Stimulated activated CD8-positive, alpha-beta memory T cell treated with anti-CD3 and anti-CD28 coated beads, Interleukin-4, amount 100 ng/mL, for 48 hours (primary cell): ENCODE measurements at places on chromosomes 2 and 18.

DNA sequence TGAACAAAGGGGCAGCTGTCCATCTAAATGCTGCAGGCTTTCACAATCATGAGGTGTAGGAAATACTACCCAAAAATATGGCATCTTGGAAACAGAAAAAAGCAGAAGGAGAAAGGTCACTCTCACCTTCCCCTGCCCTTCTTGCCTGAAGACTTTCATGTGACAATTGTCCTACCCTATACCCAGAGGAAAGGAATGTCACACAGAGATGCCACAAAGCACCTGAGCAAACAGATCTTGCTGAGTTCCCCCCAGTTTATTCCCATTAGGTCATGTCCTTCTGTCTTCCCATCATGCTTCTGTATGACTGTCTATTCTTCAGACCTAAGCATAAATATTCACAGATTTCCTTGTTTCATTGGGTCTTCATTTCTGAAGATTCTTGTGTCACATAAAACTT, 116.6 kb upstream of the MSH6 start:
- DNase-seq = no peak

- no peak for DNase-seq
Observed at GRCh38 chr2:2762913-2763312, 431.8 kb upstream of the MYT1L start.

DNA sequence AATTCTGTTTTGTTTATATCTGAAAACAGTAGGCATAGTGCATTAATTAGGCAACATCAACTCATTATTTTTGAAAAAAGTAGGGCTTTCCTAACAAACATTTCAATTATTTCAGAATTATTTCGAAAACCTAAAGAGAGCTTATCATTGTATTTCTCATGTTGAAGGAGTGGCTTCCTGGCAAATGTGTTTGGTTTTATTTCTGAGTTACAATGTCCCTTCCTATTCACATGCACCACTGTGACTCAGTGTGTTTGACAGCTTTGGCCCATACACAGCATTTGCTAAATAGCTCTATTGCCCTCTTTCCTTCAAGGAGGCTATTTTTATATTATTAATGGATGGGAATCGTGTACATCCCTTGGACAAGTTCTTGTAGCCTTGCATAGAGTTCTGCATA, 205.9 kb downstream of the PTGR3 start:
- no peak for DNase-seq

GRCh38 chr2:230821261-230821990, 43.3 kb upstream of the ITM2C start:
- no peak for DNase-seq

GRCh38 chr2:65081232-65081685, 25.0 kb downstream of the CEP68 start:
- DNase-seq = no peak

- no peak for DNase-seq
Observed at GRCh38 chr18:12517142-12517825, 109.6 kb downstream of the PRELID3A start.

GRCh38 chr2:238987352-238987981, 139.6 kb downstream of the TWIST2 start:
- no peak for DNase-seq

- no peak for DNase-seq
Observed at GRCh38 chr2:69007169-69007568, 5.8 kb upstream of the ANTXR1 start.

DNA sequence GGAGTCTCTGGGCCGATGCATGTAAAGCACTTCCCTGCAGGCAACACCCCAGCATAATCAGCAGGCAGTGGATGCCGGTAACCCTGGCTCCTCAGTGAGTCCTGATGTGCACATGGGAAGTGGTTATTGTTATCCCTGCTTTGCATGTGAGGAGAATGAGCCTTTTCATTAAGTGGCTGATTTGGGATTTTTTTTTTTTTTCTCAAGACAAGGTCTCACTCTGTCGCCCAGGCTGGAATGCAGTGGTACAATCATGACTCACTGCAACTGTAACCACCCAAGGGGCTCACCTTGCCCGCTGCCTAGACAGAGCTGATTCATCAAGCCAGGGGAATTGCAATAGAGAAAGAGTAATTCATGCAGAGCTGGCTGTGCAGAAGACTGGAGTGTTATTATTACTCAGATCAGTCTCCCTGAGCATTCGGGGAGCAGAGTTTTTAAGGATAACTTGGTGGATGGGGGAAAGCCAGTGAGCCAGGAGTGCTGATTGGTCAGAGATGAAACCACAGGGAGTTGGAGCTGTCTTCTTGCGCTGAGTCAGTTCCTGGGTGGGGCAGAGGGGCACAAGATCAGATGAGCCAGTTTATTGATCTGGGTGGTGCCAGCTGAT, 95.4 kb downstream of the SOCS6 start:
- DNase-seq = no peak

GRCh38 chr2:177474998-177475397, 82.4 kb downstream of the AGPS start:
- no peak for DNase-seq

DNA sequence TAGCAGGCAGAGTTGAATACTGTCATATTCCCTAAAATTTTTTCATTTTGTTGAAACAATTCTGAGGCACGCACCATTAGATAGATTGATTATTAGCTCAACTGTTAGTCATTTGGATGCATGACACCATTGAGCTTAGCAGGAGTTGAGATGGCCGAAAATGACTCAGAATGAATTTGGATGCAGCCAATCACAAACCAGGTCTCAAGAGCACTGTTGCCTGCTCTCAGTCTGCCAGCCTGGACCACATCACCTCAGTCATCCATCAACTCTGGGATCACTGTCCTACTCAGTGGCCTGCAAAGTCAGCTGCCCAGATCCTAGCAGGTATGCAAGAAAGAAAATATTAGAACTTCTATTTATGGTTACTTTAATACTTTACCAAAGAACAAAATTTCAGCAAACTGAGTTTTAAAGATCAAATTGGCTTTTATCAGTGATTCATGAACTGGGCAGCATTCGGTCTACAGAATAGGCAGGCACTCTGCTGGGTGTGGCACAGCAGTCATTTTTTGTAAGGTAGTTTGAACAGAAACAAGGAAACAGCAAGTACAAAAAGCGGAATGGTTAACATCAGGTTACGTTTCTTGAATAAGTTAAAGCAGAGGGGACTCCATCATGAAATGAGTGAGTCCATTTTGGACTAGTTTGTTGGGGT, 152.7 kb upstream of the ARHGAP28 start:
- DNase-seq = no peak

DNA sequence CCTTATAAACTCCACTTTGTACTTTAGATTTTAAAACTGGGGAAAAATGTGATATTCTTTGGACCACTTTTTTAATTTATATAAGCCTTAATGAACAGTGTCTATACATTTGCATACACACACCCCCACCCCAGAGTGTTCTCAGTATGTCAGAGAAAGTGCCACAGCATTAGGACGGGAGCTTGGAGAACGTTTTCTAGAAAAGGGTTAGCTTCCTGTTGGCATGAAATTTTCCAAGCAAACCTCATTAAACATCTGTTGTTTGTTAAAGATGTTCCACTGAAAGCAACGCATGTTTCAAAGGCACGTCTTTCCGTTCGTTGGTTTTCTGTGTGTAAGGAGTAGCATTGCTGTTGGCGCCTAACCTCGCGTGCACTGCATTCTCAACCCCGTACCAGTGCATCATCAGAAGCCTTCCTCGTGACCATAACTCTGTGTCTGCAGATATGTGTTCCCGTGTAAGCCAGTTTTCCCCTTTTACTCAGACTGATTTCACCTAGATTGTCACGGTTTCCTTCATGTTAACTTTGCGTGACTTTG, 228.5 kb downstream of the ALPK2 start:
- DNase-seq = no peak

DNA sequence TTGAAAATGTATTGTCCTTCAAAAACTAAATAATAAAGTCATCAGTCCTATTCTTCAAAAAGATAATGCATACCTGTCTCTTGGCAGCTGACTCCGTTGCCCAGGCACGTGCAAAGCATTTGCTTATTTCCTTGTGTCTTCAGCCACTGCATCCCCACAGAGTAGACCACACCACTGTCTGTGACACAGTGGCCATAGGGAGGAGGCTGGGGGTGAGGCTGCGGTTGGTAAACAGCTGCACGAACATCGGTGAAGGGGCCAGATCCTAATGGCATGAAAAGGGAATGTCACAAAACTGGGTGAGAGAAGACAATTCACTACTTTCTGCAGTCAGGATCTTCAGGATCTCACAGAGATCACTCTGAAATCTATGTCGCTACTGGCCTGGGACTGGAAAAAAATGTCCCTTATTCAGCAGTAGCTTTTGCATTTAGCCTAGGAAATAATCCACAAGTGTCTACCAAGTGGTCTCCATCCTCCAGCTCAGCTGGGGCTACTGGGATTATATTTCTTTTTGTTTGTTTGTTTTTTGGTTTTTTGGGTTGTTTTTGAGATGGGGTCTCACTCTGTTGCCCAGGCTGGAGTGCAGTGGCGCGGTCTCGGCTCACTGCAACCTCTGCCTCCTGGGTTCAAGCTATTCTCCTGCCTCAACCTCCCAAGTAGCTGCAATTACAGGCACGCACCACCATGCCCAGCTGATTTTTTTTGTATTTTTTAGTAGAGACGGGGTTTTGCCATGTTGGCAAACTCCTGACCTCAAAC, 10.7 kb downstream of the FN1 start:
- DNase-seq = no peak

DNA sequence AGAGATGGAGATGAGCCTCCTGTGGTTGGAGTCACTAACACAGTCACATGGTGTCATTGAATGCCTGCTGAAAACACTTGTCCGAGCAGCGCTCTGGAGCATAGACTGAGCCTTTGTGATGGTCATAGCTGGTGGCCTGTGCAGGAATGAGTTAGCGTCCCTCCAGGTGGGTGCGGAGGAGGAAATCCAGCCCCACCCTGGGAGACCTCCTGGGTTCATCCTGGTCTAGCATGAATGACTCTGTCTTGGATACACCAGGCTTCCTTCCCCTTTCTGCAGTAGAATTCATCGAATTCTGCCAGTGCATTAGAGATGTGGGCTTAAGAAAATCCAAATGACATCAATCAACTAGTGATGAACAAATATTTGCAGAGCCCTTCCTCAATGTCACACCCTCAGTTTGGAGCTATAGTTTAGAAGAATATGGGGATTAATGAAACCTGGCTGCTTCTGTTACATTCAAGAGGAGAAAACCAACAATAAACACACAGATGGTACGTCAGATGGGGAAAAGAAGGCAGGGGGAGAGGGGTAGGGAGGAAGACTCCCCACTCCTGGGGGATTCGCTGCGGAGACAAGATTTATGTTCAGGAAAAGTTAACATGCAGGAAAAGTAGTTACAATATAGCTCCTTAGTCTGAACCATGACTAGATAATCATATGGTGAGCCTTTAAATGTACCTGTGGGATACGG, 136.7 kb downstream of the DDX1 start:
- no peak for DNase-seq

DNA sequence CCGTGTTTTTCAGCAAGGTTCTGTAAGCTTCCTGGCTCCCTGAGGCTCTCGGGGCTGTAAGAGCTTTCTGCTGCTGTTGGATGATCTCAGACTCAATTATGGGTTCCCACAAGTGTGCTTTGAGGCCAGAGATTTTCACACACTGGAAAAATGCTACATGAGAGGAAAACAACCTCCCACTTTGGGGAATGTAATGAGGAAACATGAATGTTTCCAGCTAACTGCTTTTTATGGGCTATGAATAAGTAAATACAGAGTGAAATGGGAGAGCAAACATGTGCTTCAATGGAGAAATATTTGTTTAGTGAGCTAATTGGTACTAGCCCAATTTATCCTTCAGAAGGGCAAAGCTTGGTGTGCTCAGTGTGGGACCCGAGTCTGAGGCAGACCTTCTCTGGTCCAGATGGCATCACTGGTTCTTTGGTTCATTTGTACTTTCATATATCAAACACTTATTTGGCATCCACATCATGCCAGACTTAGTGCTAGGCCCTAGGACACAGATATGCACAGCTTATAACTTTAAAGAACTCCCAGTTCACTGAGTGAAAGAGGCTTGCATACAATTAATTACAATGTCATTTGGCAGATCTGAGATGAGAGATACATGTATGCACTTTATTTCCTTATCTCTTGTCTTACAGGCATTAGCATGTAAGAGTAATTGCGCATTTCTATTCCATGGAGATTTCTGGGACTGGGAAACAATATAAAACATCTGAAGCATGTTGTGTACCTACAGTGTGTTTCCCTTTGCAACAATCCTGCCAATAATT, 248.8 kb downstream of the RDH14 start:
- no peak for DNase-seq

DNA sequence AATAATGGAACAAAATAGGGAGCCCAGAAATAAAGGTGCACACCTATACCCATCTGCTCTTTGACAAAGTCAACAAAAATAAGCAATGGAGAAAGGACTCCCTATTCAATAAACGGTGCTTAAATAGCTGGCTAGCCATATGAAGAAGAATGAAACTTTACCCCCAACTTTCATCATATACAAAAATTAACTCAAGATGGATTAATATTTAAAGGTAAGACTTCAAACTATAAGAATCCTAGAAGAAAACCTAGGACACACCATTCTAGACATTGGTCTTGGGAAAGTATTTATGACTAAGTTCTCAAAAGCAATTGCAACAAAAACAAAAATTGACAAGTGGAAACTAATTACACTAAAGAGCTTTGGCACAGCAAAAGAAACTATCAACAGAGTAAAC, 139.1 kb downstream of the DNAH7 start:
- DNase-seq = no peak

GRCh38 chr2:83851066-83851465, 608.0 kb downstream of the SUCLG1 start:
- no peak for DNase-seq

GRCh38 chr2:99670768-99671734, 181.2 kb upstream of the REV1 start:
- no peak for DNase-seq

- DNase-seq = no peak
Observed at GRCh38 chr2:166282154-166282553, 93.6 kb downstream of the SCN9A start.

DNA sequence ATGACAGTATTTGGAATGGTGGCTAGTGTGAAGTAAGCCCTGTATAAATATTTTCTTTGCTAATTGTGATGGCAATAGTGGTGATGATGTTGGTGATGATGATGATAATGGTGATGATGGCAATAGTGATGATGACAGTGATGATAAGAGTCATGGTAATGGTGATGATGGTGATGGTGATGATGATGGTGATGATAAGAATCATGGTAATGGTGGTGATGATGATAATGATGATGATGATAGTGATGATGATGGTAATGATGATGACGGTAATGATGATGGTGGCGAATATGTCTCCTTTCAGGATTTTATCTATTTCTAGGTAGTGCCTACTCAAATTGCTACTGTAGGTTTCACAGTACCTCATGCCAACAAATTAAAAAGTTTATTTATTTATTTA, 205.4 kb downstream of the GALR1 start:
- no peak for DNase-seq

DNA sequence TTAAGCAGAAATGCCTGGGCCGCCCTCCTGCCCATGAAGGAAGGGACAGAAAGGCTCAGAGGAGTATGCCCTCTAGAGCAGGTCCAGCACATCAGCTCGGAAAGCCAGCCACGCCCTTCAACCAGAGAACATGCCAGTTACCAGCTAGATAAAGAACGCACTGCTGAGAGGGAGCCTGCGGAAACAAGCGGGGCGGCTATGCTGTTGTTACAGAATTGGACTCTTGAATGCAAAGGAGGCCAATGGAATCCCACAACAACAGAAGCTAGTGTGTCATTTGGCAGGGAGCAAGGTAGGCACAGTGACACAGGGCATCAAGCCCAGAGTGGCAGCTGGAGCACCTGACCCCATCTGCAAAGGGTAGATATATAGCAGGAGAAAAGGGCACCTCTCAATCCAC, 242.9 kb upstream of the ID2 start:
- DNase-seq = no peak
